ENCODE measurements at places on chromosomes 3 and 15.

- DNase-seq, result no peak
Observed at GRCh38 chr3:196175116-196175625, 36.0 kb downstream of the ZDHHC19 start.

- peak; percentile 59 for DNase-seq
Observed at GRCh38 chr3:187319699-187320302, 28.3 kb upstream of the MASP1 start.

- no peak for DNase-seq
Observed at GRCh38 chr15:30041868-30042267, 40.9 kb upstream of the GOLGA8J start.

- no peak for DNase-seq
Observed at GRCh38 chr3:172799246-172799645, 48.7 kb downstream of the ECT2 start.

DNA sequence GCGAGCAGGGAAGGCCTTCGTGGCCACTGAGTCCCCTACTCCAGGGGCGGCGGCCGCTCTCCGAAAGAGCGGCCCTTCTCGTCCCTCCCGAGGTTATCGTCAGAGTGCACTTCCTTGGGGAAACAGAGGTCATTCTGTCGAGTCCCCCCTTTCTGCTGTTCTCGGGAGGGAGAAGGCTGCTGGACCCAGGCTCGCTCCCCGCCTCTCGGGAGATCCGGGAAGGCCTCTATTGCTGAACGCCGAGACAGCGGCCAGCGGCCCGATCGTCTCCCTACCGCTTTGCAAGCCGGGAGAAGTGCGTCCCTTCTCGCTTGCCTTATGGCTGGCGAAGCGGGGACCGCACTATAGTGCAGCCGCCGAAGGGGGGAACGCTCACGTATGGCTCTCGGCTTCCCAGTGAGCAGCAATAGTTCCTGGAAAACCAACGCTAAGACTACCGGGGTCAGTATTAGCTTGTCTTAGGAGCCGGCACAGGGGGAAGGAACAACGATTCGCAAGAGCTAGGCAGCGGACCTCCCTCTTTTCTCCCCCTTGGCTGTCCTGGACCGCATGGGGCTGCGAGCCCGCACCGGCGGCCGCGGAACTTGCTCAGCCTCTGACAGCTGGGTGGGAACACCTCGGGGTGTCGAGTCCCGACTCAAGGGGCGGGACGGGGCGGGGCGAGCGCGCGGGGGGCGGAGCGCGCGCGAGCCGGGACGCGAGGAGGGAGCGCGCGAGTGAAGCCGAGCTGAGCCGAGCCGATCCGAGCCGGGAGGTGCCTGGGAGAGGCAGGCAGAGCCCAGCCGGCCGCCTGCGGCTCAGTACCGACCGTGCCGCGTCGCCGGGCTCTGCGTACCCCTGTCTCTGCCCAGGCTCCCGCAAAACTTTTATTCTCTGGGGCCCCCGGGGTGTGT, 930 bp upstream of the PPM1L start:
- DNase-seq, result peak; percentile 93

DNA sequence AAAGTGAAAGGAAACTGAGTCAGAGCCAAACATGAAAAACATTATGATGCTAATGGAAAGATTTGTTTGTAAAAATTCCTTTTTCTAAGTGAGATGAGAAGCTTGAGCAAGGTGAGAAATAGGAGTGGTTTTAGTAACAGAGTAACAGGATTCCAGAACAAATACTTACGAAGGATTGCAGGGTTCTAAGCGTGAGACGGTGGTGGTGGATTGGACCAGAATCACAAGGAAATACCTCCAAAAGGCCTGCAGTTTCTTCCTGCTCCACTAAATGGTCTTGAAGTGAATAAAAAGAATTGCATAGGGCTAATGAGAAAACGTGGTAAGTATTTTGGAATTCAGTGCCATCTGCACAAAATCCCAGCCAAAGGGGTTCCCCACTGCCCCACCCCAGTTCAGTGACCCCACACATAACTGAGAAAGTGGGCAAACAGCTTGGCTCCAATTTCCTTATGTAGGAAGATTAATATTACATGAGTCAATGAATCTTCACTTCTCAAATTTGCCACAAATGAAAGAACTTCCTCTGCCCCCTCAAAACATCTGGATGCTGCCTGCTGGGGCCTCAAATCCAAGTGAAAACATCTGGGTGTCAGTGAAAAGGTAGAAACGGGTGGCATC, 283.8 kb upstream of the NR2F2 start:
- no peak for DNase-seq

DNA sequence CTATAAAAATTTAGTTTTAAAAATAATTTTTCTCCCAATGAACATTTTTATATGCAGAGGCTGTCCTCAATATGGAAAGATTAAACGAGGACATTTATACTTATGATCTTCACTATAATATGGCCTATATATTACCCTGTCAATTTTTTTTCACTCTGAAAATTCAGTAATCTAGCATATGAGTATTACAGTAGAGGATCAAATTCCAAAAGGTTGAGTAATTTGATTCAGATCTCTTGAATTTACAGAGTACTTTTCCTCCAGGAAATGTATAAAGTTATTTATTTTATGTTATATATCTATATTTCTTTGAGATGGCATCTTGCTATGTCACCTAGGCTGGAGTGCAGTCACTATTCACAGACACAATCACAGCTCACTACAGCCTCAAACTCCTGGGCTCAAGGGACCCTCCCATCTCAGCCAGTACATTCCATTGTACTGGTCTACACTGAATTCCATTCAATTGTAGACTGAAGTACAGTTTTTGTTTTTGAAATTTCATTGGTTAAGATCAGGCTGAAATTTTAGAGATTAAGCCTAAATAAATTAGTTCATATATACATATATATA, 16.3 kb upstream of the TRPM7 start:
- DNase-seq, result no peak

DNA sequence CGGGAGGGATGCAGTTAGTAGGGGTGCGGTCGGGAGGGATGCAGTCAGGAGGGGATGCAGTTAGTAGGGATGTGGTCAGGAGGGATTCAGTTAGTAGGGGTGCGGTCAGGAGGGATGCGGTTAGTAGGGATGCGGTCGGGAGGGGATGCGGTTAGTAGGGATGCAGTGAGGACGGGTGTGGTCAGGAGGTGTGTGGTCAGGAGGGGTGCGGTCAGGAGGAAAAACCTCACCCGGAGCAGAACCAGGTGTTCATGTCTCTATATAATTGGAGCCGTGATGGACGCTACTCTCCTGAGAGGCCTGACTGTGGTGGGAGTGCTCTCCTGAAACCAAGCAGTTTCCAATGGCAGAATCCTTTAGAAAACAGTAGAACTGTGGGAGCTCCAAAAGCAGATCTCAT, 95.8 kb downstream of the BDH1 start:
- DNase-seq, result no peak

DNA sequence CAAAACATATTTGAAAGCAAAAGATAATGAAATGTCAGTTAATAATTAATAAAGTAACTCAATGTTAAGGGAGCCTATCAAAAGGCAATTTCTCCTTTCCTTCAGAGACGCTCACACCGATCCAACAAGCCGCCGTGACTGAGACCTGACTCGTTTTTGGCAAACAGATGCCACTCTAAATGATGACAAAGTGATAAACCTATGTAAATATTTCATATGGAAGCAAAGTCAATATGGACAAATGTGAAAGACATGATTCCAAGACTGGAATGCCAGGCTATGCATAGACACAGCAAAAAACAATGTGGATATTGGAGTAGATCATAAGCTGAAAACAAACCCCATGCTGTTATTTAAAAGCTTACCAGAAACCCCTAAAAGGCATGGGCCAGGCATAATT, 137.2 kb upstream of the SUCLG2 start:
- no peak for DNase-seq

- DNase-seq, result no peak
Observed at GRCh38 chr3:73148682-73149081, 87.2 kb downstream of the EBLN2 start.

- DNase-seq, result no peak
Observed at GRCh38 chr3:217099-217813, 20.7 kb downstream of the CHL1 start.

DNA sequence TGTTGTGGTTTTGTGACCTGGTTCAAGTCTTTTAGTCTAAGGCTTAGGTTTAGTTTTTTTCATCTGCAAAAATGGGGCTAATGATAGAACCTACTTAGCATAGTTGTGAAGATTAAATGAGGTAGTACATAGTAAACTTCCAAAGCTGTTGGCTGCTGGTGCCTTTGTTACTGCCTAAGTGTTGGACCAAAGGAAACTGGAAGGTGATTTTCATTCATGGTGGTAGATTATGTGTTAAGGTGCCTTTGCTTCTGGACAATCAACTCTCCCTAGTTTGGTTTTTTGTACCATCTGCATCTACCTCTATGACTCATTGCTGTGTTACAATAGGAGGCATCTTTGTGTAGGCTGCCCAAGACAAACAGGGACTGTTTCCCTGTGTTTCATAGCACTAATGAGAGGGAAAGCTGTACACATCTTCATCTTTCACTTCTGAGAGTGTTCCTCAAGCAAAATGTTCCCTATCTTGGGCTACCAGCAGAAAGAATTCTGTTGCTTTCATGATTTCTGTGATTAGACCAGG, 3.2 kb downstream of the MAP2K1 start:
- DNase-seq, result peak; percentile 74

- no peak for DNase-seq
Observed at GRCh38 chr3:122025296-122025695, 3.2 kb upstream of the ILDR1 start.

GRCh38 chr15:39315206-39315850, 265.6 kb upstream of the THBS1 start:
- no peak for DNase-seq

DNA sequence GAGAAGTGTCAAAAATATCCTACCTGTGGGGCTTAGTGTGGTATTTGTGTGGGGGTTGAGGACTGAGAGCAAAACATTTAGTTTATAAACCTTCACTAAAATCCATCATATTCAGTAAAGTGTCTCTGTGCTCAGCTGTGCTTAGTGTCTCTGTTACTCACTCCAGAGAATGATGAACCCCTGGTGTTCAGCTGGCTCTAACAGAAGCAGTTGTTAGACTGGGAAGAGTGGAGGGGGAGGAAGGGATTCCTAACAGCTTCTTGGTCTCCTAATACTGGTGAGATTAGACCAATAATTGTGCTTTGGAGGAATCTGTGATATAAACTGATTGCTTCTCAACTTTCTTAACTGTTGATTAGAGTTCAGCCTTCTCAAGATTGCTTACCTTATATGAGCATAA, 1123.5 kb downstream of the ROBO2 start:
- no peak for DNase-seq

DNA sequence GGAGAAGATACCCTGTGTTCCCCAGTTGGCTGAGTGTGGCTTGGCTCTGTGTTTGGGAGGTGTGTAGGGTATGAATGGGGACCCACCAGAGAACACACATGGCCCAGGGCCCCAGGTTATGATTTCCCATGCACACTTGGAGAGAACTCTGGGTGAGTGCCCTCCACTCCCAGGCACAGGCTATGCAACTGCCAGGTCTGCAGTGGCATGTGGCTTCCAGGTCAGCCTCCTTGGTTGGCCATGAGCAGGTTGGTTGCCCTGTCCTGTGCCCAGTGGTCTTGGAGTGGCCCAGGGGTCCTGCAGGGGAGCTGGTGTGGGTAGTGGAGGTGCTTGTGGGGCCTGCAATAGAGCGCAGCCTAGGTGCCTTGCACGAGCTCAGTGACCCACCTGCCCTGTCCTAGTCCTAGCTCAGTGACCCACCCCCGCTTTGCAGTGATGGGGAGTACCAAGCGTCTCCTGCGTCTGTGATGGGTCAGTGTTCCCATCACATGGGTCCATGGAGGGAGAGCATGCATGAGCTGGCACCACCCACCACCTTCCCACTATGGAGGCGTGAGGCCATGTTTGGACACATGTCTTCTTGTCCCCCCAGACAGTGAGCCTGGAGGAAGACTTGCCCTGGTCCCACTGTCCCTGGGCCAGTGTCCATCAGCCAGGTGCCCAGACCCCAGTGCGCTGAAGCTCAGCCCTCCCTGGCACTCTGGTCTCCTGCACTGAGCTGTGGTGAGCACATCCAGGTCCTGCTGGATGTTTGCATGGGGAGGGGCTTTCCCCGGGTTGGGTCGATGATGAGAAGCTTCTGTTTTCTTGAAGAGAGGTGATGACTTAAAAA, 217.3 kb downstream of the SNRPN start:
- DNase-seq, result no peak

- no peak for DNase-seq
Observed at GRCh38 chr15:58852347-58852746, 81.1 kb downstream of the SLTM start.

DNA sequence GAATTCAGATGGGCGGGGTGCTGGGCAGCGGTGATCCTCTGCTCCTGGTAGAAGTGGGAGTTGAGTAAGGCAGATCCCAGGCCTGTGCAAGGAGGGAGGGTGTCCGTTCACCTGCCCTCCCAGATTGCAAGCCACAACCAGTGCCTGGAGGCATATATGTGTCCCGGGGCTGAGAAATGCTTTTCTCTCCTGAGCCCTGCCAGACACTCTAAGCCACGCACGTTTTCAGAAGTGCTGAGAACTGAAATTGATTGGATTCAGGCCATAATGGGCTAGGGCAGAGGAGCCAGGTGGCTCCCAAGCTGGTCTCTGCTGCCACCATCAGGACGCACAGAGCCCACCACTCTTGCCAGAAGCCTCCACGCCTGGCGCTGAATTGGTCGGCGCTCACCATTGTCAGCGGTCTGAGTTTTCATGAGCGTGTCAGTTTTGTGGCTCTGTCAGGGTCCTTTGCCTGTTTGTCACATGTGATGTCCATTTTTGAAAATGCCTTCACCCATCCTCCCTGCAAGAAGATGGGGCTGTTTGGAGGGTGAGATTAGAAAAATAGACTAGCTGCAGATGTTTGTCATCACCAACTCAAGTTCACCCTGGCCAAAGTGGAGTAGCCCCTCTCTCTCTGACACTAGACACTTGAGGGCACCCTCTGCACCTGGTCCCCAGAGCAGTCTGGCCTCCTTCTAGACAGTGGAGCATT, 15.4 kb upstream of the BFSP2 start:
- DNase-seq, result peak; percentile 55

- DNase-seq, result no peak
Observed at GRCh38 chr3:99702953-99703943, 64.9 kb downstream of the COL8A1 start.

DNA sequence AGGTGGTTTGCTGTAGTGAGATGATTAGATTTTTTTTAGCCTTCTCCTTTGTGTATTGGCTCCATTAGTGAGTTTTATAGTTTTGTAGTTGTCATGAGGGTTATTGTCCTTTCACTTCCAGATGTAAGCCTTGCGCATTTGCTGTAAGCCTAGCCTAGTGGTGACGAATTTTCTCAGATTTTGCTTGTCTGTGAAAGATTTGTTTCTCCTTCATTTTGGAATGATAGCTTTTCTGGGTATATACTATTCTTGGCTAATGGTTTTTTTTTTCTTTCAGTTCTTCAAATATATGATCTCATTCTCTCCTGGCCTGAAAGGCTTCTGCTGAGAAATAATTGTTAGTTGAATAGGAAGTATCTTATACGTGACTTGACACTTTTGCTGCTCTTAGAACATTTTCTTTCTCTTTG, 166.5 kb upstream of the THRB start:
- no peak for DNase-seq

GRCh38 chr15:87907676-87908446, 348.7 kb downstream of the NTRK3 start:
- DNase-seq, result no peak

Data from mammary epithelial cell (primary cell).